ENCODE measurements at places on chromosomes 11 and 22.

DNA sequence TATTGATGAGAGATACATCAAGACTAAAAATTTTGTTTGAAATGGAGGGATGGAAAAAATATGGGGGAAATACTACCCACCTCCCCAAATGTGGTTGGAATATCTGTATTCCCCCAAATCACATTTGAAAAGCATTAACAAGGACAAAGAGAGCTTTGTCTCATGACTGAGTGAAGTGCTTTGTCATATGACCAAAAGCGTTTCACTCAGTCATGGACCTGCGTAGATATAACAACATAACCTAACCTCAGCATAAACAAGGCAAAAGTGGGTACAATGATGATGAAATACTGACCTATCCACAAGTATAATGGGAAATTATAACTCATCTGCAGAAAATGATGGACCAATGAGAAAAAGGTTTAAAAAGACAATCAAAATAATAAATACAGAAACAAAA lies 418.3 kb downstream of the TBC1D22A start:
- no peak for DNase-seq

- DNase-seq, result no peak
Measured at GRCh38 chr11:78224906-78225420, 36.2 kb downstream of the USP35 start.

- DNase-seq, result no peak
Measured at GRCh38 chr11:115049796-115050195, 371.5 kb downstream of the NXPE2 start.

DNA sequence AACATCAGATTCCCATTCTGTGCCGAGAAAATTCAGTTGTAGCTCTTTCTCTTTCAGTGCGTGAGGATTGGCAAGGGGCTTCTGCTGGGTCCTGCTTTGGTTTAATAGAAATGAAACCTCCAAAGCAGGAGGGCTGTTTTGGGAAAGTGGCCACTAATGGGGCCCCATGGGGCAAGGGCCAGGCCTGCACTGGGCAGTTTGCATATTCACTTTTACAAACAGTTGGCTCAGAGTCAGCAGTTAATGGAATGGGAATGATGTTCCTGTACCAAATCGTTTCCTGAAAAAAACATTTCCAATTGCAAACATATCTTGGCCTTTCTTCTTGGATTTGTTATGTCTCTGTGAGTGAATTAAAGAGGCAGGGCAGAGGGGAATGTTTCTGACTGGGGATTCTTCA lies 92.1 kb downstream of the PARVA start:
- no peak for DNase-seq

GRCh38 chr11:43545610-43546009 lies 134.9 kb upstream of the HSD17B12 start:
- no peak for DNase-seq

DNA sequence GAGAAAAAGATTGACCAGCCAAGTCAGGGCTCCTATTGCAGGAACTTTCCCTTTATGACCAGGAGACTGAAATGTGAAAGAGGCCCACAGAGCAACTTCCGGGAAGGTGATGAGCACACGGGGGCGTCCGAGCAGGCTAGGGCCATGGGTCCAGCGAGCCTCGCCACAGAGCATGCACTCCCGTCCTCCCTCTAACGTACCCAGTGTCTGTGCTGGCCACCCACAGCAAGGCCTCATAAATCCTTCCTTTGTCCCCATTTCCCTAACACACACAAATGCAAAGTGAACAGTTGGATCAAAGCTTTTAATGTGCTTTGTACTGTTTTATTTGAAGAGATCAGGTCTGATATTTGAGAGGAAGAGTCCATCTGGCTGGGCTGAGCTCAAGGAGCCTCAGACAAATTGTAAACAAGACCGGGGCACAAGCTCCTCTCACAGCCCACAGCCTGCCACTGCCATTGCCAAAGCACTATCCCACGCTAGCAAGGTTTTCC lies 44.3 kb downstream of the BLID start:
- no peak for DNase-seq

GRCh38 chr11:44978961-44979331 lies 28.3 kb upstream of the TP53I11 start:
- DNase-seq, result no peak

- peak; percentile 33 for DNase-seq
Measured at GRCh38 chr11:38718659-38719058, 2120.6 kb upstream of the RAG2 start.

GRCh38 chr22:46445771-46446420 lies 91.5 kb downstream of the CELSR1 start:
- no peak for DNase-seq

DNA sequence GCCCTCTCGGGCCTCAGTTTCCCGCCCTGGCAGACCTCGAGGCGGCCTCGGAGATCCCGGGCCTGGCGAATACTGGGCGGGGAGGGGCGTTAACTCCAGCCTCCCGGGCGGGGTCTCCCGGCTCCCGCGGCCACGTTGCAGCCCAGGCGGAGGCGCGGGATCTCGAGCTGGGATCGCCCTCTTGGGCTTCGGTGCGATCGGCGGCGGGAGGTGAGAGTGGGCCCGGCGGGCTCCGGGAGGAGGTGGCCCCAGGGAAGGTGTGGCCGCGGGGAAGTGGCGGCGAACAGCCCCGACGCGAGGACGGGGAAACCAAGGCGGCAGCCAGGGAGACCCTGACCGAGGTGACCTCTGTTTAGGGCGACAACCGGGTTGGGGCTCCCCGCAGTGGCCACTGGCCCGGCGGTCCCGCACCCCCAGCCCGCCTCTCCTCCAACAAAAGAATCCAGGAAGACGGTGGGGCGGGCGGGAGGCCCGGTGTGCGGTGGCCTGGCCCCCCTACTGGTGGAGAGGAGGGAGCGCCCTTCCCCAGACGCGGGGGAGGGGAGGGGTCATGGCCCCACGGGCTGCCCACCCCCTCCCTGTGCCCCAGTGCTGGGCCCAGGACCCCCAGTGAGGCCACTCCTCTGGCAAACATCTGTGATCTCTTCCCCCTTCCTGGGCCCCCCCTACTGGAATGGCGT lies at the start of gene PHETA2:
Gene PHETA2 (plus strand): TSS at position 117 of the 680 bp plus-strand sequence. CDS start 3,046 bp downstream, outside the sequence.
- DNase-seq, result peak; percentile 46
